H4 (cell line): ENCODE measurements at places on chromosomes 3 and 15.
A peak's percentile ranks its signal among the peaks of the same experiment; 100 is the strongest.

GRCh38 chr15:22908830-22909229 lies 70.4 kb downstream of the NIPA2 start:
- no peak for DNase-seq

DNA sequence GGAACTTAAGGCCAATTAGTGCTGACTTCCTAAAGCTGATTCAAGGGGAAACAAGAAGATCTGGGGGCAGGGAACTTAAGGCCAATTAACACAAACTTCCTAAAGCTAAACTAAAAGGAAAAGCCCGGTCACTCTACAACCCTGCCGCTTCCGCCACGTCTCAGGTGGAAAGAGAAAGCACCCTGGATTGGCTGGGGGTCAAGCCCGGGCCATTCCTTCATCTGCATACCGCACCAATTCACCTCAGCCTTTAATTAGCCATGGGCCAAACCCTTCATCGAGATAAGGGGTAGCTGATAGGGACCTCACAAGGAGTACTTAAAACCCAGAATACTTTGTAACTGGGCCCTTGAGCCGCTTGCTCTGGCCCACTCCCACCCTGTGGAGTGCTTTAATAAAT lies 14.4 kb downstream of the TMPRSS7 start:
- no peak for DNase-seq

GRCh38 chr3:169250000-169250399 lies 413.5 kb downstream of the MECOM start:
- DNase-seq: no peak

DNA sequence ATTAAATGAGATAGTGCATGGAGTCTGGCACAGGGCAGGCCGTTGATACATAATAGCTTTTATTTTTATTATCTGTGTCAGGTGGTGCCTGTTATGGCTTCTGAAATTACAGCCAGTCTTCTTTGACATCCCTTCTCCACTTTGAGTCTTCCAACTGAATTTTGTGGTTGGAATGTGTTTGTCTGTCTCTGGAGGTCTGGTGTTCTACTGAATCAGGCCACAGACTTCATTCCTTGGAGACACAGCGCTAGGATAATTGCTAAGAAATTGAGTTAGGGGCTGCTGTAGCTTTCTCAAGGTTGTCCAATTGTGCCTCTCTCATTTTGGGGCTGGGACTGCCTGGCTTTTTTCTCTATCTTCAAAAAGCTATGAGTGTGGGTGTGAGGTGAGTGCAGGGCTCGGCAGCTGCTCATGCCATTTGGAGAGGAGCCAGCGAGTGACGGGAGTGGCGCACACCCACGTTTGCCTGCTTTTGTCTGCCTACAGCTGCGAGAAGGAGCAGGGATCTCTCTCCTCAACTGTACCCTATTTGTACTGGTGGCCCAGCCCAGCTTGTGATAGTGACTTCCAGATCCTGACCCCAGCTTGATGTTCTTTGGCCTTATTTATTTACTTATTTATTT lies 49.8 kb upstream of the SYN2 start:
- no peak for DNase-seq

GRCh38 chr3:119729996-119730395 lies 27.2 kb downstream of the CFAP91 start:
- no peak for DNase-seq

- DNase-seq: peak; percentile 11
Observed at GRCh38 chr15:65476903-65477302, 40.6 kb downstream of the DPP8 start.

- no peak for DNase-seq
Observed at GRCh38 chr3:7574435-7574834, 713.5 kb downstream of the GRM7 start.

- no peak for DNase-seq
Observed at GRCh38 chr3:197445896-197446699, 109.7 kb downstream of the BDH1 start.

- no peak for DNase-seq
Observed at GRCh38 chr3:5110337-5110736, 11.8 kb upstream of the ARL8B start.

DNA sequence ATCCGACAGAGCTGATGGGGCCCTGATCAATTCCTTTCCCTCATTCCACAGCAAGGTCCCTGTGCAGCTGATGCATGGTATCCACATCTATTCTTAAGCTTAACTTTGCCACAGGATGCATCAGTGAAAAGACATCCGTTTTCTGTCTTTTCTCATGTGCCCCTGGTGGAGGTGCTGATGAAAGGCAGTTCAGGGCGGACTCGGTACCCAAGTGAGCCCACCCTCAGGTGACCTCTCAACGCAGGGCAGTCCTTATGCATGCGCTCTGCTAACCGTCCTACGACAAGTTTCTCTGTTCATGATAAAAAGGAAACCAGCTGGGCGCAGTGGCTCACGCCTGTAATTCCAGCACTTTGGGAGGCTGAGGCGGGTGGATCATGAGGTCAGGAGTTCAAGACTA lies 251.4 kb downstream of the ADAMTS17 start:
- DNase-seq: no peak

- DNase-seq: no peak
Observed at GRCh38 chr3:113825090-113825489, 13.5 kb upstream of the GRAMD1C start.

GRCh38 chr3:153311541-153311940 lies 149.5 kb downstream of the RAP2B start:
- DNase-seq: no peak

- DNase-seq: peak; percentile 13
Observed at GRCh38 chr3:99366663-99367429, 271.5 kb upstream of the COL8A1 start.

DNA sequence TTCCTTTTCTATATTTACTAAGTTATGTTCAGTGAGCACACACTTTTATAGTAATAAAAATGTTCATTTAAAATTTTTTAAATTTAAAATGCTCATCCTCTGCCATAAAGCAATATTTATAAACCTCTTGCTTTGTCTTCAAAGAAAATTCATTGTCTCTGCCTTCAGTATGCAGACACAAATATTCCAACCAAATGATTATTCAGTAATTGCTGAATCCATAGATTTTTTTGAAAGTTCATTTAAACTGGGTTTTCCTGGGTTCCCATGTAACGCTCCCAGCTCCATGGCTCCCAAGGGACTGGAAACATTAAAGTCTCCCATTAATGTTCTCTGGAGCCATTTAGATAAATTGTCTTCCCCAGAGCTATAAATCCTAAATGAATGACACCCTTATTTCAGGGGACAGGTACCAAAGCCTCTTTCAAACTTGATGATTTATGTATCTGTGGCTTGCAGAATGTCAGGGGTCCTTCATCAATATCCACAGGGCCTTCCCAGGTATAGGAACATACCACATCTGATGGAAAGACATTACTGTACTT lies 15.2 kb upstream of the GLCE start:
- no peak for DNase-seq

DNA sequence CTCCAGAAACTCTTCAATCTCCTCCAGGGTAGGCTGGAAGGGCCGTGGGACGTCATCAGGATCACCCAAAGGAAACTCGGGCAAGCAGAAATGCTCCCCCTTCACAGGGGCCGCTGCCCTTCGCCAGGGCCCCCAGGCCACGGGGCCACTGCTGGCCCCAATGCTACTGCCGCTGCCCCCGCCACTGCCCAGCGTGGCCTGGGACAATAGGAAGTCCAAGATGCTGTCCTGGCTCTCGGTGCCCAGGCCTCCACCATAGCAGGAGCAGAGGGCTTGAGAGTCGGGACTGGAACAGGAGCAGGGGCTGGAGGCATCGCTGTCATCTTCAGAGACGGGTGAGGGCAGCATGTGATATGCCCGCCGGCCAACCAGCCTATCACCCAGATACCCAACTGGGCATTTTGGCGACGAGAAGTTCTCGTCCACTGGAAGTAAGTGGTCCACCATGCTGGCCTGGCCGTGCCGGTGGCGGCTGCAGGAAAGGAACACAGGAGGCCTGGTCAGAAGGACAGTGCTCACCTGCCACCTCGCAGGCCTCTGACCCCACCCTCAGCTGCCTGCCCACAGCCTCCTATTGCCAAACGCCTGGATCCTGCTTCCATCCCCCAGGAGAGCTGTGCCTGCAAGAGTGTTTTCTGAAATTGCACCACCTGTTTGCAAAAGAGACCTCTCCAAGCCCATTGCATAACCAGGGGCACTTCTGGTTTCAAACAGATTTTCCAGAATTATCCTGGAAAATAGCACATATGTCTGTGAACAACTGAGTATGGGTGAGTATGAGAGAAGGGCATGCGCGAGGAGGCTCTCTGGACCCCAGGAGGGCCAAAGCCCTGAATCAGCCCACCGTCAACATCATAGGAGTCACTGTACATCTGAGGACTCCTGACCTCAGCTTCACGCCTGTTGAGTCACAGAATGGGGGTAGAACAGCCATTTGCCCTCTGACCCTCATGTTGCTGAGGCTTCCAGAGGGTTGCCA lies 4.4 kb downstream of the KLF15 start:
- no peak for DNase-seq

- DNase-seq: no peak
Observed at GRCh38 chr3:191568206-191568605, 107.2 kb downstream of the PYDC2 start.

DNA sequence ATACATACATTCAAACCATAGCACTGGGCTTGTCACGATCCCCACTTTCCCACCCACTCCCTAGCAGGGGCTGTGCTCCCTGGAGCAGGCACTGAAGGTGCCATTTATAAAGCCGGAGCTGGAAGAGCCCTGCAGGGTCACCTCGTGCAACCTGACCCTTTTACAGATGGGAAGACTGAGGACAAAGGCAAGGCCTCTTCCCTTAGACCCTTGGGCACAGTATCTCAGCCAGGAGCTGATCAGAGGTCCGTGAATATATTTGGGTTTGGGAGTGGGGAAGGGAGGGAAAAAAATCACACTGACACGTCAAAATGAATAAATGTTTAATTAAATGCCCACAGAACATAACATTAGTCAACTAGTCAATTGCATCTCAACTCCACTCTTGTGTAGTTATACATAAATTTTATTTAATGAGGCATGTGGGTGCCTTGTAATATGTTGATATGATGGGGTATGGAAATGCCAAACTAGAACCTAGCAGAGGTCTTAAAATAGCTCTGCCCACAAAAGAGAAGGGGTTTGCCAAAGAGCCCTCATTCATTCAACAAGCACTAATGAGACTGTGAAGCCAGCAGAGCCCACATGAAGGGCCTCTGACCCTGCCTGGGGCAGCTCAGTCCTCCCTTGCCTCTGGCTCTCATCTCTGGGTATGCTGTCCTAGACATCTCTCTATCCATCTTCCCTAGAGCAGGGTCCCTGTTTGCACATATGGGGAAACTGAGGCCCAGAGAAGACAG lies 119.4 kb downstream of the NUP210 start:
- DNase-seq: no peak

DNA sequence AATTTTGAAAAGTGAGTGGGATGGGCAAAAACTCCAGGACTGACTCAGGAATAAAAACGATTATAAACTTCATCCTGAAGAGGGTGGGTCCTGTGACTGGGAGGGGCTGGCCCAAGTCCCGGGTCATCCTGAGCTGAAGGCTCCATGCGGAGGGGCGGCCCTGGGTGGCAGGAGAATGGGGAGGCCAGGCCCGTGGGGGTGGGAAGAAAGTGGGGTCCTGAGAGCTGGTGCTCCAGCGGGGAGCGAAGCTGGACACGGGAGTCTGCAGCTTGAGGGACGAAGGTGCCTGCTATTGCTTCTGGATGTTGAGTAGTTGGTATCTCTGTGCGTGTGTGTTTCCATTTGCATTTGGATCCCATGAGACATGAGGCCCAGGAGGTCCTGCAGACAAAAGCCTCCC lies 4.7 kb upstream of the OCA2 start:
- DNase-seq: no peak

DNA sequence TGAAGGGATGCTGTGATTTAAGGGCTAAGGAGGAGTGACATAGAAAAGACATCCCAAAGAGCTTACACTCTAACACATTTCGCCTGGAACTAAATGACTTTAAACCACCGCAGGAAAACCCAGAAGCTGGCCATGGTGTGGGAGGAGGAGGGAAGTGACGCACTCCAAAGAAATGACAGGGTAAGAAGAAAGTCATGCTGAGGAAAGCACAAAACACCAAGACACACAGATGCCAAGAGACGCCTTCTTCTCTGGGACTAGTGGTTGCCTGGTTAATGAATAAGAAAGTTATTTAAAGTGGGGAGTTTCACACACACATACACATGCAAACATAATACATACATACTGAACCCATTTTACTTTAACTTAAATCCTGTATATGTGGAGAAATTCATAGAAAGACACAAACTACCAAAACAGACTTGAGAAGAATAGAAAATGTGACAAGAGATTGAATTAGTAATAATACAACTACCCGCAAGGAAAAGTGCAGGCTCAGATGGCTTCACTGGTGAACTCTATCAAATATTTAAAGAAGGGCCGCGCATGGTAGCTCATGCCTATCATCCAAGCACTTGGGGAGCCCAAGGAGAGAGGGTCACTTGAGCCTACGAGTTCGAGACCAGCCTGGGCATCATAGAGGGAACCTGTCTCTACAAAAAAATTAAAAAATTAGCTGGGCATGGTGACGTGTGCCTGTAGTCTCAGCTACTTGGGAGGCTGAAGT lies 125.5 kb downstream of the NSMCE3 start:
- DNase-seq: peak; percentile 39

DNA sequence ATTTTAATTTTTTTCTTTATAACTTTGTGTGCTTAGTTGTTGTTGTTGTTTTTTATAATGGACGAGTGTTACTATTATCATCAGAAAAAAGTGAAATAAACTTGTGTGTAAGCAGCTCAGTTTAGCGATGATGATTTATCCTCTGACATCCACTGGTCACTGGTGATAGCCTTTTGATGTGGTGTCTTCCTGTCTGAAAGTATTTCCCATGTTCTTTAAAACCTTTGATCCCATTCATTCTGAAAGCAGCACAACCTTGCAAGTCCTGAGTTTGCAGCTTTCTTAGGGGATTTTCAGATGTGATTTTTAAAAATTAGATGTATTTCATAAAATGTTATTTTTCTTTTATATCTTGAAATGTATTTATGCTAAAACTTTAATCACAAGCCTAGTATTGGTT lies 85.9 kb upstream of the ZPLD1 start:
- no peak for DNase-seq

- no peak for DNase-seq
Observed at GRCh38 chr15:23422946-23423708, 23.9 kb downstream of the GOLGA6L2 start.

- no peak for DNase-seq
Observed at GRCh38 chr3:185639632-185640206, 53.6 kb downstream of the SENP2 start.

DNA sequence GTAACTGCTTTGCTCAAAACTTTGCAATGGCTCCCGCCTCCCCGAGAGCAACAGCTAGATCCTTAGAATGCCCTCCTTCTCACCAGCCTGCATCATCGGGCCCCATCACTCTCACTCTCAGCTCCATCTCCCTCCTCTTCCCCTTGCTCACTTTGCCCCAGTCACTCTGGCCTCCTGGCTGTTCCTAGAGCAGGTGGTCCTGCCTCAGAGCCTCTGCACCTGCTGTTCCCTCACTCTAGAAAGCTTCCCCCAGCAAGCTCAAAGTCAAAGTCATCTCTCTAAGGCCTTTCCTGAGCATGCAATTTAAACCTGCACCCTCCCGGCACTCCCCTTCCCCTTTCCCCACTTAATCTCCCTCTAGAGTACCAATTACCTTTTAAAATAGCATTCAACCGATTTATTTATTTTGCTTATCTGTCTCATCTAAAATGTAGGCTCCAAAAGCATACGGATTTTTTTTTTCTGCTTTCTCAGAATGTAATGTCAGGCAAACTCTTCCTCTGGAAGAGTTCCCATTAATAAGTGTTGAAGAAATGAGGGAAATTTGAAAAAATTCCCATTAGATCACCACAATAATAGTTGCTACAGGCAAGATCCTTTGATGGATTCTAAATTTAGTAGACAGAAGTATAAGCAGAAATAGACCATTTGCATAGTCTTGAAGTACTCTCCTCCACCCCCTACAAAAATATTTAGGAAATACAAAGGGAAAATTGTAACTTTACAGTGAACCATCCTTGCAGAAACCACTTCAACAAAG lies 15.9 kb upstream of the HES1 start:
- DNase-seq: no peak
